NCI-H510A treated with DMSO at 0.1 percent for 48 hours (cell line): ENCODE measurements at places on chromosomes 7 and 10.

DNA sequence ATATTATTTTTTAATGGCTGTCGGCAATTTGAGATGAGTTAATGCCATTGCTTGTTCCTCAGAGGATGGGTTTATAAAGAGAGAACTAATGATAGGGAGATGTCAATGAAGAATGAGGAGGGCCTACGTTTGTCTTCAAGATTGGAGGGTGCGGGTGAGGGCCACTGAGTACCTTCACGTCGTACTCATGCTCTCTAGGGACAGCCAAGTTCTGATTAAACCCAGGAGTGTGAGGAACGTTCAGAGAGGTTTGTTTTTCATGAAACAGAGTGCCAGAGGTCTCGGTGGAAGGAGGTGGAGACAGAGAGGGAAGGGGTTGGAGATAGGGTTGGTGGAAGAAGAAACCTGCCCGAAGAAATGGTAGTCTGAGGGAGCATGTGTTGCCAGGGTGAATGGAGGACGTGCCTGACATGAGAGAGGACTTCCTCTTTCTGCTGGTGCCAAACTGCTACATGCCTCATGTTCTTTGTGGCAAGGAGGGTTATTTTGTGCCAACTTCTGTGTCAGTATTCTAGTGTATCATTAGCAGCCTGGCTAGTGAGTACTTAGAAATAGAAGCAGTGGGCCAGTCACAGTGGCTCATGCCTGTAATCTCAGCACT is 8.9 kb downstream of the DHTKD1 start:
- no peak for DNase-seq

DNA sequence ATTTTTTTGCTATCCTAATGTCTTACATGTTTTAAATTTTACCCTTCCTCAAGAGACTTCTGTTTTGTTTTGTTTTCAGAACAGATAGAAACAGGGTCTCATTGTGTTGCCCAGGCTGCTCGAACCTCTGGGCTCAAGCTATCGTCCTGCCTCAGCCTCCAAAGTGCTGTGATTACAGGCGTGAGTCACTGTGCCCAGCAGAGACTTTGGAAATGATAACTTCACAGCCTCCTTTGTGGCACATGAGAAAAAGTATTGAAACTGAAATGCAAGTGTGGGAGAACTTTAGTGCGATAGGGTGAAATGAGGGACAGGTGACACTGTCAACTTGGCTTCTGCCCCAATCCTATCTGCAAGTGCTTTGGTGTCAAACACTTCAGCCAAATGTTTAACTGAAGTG is 21.6 kb downstream of the IRF5 start:
- DNase-seq, result no peak

DNA sequence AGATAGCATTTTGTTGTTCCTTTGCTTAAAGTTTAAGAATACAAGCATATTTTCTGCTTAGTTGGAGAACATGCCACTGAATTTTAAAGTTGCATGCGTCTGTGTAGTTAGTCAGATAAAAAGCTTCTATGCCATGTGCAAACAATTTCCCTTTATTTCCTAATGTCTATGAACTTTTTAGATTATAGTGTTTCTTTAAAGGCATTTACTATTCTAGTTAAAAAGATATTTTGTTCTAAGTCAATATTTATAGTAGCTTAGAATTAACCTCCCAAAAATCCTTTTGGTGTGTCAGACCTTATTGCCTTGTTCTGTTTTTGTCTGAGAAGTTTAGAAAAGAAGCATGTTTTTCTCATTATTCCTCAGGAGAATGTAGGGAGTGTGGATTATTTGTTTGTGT is 99.0 kb upstream of the GATA3 start:
- DNase-seq, result no peak

GRCh38 chr7:106841896-106842390 is 23.1 kb upstream of the PIK3CG start:
- DNase-seq, result no peak

DNA sequence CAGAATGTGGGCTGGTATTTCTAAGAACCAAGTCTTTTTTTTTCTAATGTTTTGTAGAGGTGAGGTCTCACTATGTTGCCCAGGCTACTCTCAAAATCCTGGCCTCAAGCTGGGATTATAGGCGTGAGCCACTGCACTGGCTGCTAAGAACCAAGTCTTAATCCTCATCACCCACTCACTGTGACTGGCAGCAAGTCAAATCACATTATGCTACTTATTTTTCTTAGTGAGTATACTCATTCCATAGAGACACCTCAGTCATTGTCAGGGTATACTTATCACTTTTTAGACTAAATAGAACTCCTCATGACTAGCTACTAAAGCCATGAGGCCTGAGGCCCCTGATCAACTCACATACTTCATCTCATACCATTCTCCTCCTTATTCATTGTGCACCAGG is 116.1 kb downstream of the STRA8 start:
- no peak for DNase-seq

DNA sequence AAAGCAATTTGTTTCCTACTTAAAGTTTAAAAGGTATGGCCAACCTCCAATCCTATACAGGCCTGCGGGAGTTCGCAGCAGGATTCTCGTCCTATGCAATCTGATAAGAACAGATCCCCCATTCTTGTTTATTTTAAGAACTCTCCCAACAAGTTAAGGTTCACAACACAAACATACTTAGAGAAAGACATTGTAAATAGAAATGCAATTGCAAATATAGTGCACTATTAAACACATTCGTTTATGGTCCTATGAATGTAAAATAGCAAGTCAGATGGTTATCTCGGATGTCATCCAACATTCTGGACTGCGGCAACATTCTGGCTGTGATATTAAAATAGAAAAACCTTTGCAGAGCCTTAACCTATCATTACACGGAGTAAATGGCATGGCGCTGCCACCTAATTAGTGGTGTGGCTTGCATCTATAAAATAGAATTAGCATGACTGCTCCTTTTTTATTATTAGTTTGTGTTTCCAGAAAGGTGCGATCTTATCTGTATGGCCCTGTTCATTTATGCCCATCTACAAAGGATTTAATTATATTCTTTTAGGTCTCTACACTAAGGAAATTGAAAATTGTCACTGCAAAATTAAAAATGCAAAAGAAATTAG is 37.0 kb downstream of the BEND7 start:
- no peak for DNase-seq

DNA sequence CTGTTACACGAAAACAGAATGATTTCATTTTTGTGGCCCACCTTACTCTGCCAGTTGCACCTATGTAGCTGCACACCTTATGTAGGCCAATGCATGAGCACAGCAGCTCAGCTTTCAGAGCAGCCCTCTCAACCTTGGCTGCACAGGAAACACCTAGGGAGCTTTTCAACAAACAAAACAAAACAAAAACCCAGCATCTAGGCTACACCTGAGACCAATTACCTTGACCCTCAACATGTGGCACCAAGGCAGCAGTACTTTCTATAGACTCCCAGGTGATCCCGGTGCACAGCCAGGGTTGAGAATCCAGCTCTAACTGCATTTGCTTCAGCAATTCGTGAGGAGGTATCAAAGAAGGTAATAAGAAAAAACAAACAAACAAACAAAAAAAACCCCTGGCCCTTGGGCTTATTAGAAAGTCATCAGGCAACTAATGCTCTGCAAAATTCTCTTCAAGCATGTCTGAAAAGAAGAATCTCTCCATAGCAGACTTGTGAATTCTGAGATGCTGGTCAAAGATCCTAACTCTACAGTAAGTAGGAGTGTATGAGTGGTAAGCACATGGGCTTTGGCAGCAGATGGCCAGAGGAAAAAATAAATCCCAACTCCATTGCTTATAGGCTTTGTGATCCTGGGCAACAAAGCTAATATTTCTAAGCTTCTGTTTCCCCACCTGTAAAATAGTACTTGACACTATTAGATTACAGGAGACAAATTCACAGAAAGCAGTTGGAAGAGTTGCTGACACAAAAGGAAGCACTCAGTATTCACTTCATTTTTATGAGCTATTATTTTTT is 113.4 kb upstream of the NOBOX start:
- no peak for DNase-seq

GRCh38 chr7:30841801-30842541 is 69.7 kb upstream of the AQP1 start:
- DNase-seq, result no peak

DNA sequence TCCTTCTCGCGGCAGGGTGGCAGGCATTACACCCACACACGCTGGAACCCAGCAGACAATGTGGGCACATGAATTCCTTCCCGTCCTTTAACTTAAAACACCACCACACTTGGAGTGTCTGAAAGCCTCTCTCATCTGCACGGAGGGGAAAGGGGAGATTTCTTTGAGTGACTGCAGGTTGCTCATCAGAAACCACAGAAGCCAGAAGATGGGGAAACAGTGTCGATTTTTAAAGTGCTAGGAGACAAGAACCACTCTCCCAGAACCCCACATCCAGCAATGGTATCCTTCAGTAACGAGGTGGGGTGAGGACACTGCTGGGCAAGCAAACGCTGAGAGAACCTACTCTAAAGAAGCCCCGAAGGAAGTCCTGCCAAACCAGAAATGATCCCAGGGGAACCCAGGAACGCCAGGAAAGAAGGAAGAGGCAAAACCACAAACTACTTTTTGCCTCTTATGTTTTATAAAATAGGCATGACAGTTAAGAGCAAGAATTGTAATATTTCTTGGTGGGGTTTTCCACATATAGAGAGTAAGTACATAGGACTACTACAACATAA is 254.3 kb downstream of the ELFN1 start:
- no peak for DNase-seq

GRCh38 chr10:84176836-84177474 is 3.4 kb downstream of the GPR15LG start:
- no peak for DNase-seq

DNA sequence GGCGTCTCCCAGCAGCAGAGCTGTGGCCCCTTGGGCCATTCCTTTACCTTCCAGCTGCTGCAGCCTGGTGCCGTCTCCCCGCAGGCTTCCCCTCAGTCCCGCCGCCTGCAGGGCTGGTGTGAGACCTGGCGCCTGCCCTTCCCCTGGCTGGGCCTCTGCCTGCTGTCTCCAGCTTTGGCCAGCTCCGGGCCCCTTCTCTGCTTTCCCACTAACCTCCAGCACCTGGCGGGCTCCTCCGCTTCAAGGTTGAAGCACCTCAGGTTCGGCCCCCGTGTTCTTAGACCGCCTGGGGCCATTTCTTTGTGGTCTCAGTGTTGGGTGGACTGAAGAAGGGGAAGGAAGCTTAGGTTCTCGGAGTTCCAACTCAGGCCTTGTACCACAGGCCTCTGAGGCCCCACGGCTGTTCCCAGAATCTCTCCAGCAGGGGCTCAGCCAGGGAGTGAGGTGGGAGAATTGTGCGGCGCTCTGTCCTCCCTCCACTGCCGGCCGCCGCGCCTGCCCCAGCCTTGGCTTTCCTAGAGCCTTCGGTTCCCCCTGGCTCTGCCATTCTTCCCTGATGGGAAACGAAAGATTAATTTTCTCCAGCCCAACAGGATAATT is 30.3 kb downstream of the GBX1 start:
- DNase-seq, result no peak

DNA sequence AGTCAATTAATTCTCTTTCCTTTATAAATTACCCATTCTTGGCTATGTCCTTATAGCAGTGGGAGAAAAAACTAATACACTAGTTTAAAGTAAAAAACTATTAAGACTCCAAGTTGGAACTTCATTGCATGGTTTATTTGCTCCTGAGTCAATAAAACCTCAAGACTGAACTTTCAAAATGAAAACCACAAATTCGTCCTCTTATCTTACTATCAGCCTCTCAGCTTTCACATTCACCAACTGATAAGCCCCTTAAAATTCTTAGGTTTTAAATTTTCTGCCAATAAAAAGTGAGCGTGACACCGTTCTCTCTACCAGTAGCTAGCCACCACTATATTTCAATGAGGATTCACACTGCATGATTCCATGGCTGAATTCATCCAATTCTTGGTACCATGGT is 346.4 kb upstream of the NPSR1 start:
- no peak for DNase-seq

- no peak for DNase-seq
Observed at GRCh38 chr7:103679151-103680132, 233.4 kb upstream of the SLC26A5 start.

- DNase-seq, result no peak
Observed at GRCh38 chr7:108071551-108071950, 58.6 kb downstream of the LAMB4 start.

- DNase-seq, result no peak
Observed at GRCh38 chr10:100238429-100238828, 9.0 kb upstream of the CHUK start.

- DNase-seq, result no peak
Observed at GRCh38 chr10:108689891-108690290, 1233.4 kb downstream of the XPNPEP1 start.

DNA sequence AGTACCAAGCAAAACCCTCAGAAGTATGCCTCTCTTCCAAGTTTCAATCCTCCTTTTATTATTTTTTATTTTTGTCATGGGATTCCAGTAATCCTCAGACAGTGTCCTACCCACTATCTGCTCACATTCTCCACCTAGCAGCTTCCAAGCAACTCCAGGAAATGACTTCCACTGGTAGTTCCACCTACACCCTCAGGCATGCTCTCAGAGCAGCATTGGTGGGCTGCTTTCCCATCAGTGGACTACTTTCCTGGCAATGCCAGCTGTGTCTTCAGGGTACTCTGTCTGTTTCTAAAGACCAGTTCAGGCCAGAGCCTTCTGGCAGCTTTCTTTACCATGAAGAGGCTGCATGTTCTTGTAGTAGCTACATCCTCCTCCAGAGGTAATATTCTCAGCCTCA is 244.0 kb downstream of the HGF start:
- no peak for DNase-seq

DNA sequence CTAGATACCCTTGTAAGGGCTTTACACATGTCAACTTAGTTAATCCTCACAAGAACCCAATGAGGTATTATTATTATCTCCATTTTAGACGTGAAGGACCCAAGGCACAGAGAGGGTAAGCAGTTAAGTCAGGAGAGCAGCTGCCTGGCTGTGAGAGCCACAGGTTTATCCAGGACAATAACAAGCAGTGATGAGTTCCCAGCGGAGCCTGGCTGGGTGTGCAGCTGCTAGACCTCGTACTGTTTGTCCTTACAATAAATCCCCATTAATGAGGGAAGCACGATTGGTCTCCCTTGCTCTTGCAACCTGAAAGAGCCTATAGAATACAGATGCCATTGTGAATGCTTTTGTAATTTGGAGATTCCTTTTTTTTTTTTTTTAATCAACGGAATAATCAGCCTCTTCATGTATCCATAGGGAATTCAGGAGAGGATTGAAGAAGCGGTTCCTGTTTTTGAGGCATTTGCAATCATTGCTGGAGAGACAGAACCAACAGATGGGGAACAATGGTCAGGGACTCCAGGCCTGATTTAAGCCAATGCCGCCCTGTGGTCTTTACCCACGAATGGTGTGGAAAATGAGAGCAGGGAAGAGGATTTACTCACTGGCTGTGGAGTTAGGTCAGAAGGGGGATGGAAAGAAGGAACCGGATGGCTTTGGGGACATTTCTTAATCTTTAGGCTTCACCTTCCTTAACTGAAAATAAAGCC is 12.3 kb upstream of the ASB4 start:
- peak; percentile 69 for DNase-seq
